ENCODE measurements at places on chromosomes 12 and 14.
A peak's percentile ranks its signal among the peaks of the same experiment; 100 is the strongest.

DNA sequence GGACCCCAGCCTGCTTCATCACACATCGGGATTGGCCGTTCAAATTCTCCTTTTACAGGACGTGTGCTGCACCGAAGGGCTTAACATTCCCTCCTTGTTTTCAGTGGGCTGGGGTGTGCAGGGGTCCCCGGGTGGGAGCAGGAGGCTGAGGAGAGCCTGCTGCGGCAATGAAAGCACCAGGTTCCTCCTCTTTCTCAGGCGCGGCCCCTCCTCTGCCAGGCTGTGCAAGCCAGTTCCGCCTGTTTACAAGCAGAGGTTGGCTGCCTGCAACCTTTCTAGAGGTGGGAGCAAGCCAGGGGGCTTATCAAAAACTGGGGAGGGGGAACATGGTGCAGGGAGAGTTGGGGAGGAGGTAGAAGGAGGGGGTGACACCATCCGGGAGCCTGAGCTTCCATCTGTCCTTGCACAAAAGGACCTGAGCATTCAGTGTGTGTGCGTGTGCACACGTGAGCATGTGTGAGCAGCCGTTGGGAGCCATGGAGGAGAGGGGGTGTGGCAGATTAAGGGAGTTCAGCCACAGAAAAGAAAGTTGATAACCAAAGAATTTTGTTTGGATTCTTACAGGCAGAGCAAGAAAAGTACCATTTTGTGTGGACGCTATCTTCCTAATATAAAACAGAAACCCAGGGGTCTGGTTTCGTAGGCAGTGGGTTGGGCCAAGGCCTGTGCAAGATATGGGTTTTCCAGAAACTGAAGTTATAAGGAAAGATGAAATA lies 108.8 kb upstream of the RFLNA start:
- DNase-seq: no peak

GRCh38 chr14:91416744-91417119 lies 888 bp downstream of the CCDC88C start:
- peak; percentile 25 for DNase-seq

- no peak for DNase-seq
Observed at GRCh38 chr12:85621041-85621440, 215.2 kb downstream of the RASSF9 start.

GRCh38 chr12:116066381-116067230 lies 210.9 kb downstream of the MED13L start:
- DNase-seq: peak; percentile 60

DNA sequence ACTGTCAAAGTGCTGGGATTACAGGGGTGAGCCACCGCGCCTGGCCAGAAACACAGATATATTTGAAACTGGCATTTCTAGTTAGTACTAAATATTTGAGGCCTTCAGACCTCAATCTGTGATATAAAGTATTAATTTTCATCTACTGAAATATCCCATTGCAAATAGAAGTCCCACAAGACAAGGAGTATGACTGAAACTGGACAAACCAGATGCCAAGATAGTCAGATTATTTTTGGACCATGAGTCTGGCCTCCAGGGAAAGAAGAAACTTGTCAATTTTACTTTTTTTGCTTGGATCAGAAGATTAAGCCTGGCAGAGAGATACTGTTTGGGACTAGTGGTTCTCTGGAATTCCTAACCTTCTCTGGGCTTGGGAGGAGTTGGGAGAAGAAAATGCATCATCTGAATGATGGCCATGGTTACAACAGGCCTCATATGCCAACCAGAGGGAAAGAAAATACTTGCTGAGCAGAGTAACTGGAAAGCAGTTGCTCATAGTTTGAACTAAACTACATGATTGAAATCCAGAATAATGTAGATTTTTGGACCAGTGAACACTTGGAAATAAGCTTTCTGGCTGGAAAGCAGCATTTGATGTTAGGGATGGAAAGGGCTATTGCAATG lies 2.9 kb upstream of the SMOC1 start:
- DNase-seq: no peak

Measured in stimulated activated CD4-positive, alpha-beta T cell treated with anti-CD3 and anti-CD28 coated beads, Interleukin-4, amount 100 ng/mL, for 1 hour (primary cell).